ENCODE measurements at places on chromosomes 5 and 9.

DNA sequence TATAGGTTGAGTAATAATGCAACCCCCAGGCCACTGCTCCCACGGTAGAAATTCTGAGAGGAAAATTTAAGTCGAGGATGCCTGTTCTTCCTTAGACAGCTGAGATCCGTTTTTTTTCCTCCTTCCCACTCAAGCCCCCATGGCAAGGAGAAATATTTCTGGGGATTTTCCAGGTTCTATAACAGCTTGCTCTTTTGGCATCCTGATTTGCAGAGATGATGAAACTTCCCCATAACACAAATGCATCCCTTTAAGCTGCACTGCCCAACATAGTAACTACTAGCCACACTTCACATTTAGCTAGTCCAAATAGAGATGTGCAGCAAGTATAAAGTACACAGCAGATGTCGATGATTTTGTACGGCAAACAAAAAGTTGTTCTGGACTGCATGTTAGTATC is 32.5 kb upstream of the GNA14 start:
- DNase-seq = no peak

GRCh38 chr9:93244510-93245436 is 60.8 kb downstream of the WNK2 start:
- DNase-seq = no peak

- DNase-seq = no peak
These were observed 306.6 kb downstream of the MLLT3 start for GRCh38 chr9:20315677-20316076.

DNA sequence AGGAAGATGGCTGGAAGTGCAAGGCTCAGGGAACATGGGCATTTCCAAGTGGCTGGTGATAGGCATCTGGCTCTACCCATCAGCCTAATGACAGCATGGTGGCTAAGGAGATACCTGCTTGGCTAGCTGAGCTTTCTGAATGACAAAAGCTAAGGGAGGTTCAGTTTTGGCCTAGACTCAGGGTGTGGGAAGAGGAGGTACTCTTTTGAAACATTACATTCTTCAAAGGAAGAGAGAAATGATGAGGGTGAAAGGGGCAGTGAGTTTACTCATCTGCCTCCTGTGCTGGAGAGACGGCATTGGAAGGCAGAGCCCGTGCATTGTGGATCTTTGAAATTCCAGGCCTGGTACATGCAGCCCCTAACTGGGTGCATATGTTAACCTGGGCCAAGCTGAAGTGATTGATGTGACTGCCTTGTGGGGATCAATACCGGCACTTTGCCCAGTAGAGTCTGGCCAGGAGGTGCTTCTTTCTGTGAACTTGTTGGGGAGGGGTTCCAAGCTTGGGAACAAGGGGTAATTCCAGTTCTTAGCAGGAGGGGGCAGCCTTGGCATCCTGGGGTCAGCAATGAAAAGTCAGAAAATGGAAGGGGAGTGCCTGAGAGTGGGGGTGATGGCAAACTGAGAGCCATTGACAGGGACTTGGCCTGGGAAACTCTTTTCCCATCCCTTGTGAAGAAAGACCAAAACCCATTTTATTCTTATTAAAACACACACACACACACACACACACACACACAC is 108.6 kb downstream of the ACER2 start:
- no peak for DNase-seq

- no peak for DNase-seq
These were observed 139.7 kb downstream of the TSSK1B start for GRCh38 chr5:113295111-113295539.

DNA sequence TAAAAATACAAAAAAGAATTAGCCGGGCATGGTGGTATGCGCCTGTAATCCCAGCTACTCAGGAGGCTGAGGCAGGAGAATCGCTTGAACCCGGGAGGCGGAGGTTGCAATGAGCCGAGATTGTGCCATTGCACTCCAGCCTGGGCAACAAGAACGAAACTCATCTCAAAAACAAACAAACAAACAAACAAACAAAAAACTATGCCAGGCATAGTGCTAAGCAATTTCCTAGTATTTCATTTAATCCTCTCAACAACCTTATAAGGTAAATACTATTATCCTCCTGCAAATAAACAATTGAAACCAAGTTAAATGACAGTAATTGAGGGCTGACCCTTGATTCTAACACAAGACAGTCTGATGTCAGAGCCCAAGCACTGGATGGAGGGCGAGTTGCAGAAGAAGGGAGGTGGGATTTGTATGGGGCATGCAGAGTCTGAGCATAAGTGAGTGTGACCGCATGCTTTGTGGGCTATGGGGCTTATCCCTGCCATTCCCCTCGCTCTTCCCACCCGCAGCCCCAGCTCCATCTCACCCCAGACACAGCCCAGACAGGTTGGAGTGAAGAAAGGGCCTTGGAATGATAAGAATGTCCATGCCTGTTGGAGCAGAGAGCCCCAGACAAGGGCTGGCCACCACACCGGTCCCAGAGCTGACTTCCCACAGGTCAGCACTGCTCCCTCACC is 24.3 kb upstream of the RPS14 start:
- no peak for DNase-seq

DNA sequence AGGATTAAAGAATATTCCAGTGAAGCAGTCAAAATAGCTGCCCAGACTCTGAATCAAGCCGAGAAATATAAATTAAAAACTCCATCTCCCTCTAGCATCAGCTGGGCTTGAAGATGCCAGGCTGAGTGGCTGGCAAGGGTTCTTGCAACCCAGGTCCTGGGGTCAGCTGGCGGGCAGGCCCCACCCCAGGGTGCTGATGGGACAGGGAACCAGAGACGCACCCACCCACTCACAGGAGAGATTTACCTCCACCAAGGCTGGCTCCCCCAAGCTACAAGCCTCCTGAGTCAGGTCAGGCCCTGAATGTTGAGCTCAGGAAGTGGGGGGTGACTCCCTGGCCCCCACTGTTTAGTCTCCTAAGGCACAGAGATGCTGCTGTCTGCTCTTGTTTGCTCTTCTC is 83.9 kb upstream of the HSPA9 start:
- no peak for DNase-seq

DNA sequence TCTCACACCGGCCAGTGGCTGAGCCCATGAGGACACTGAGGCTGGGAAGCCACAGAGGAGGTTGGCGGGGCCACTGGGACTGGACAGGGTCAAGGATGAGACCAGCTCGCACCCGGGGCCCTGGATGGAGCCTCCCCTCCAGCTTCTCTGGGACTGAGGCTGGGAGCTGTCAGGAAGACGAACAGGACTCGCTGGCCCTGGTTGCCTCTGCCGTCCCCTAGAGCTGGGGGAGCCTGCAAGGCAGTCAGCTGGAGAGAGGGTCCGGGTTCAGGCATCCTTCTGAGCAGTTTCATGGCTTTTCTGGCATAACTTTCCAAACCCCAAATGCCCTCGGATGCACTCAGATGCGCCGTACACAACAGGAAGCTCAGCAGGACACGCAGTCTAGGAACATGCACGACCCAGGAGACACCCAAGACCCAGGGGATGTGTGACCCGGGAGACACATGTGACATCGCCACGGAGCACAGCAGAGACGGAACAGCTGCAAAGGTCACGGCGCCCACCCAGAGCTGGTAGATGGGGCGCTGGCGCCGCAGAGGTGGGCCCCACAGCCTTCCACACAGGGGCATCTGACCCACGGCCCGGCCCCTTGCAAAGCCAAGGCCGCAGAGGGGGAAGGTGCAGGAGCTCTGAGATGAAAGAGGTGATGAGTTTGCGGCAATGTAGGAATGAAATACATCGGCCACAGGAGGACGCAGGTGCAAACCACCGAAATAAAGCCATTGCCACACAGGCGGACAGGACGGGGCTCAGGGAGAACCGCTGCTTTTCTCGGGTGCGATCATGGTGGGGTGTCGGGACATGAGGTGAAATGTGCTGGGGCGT is 17.1 kb downstream of the TPPP start:
- no peak for DNase-seq

DNA sequence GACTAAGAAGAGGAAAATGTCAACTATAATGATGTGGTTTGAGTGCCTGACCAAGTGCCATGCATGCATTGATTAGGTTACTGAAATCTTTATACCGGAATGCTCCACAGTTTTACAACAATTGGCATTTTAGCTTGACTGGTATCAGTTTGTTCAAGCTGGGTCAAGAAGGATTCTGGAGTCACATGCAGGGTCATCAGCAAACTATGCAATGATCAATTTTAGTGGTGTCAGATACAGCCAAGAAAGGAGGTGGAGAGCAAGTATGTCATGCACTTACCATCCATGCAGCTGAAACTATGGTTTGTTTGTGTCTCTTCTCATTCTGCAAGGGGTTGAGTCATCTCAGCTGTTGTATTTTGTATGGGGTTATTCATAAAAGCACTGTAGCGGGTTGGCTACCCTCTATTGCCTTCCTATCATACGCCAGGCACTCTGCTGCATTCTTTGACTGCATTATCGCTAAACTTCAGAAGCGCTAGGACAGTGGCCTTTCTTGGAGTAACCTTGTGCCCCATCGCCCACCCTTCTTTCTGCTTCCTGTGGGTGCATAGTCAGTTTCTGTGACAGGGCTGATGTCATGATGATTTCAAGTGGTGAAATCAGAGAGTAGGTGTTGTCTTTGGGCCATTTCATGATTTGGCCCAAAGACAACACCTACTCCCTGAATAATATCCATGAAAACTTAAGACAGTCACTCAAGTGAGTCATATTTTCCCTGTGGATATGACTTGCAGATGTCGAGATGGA is 145.4 kb downstream of the MTX3 start:
- DNase-seq = no peak

DNA sequence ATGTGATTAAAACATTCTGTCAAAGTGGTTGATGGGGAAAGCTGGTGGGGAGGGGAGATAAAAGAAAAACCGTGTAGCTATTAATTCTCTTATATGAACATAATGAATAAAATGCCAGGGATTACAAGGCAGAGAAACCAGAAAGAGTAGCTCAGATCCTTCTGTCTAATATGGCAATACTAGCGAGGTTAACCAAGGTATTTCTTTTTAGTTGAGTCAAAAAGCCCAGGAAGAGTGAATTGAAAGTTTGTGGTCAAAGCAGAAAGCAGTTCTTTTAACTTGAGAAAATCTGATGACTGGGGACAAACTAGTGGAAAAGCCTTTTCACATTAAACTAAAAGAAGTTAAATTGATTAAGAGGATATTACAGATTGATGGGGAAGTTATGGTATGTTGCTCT is 76.0 kb downstream of the ERBIN start:
- no peak for DNase-seq

- DNase-seq = no peak
These were observed 478.8 kb downstream of the CETN3 start for GRCh38 chr5:89930591-89931392.

DNA sequence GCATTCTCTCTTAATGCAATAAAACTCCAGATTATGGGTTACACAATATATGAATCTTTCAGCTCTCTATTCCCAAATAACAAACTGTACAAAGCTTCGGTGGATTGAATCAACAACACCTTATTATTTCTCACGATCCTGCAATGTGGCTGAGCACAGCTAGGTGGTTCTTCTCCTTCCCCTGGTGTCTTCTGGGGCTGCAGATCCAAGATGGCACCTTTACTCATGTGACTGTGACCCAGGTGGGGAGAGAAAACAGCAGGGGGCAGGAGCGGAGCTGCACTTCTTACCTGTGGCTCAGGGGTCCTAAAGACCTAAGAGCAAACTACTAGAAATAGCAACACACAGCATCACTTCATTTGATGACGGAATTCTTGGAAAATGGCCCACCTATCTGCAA is 233.1 kb downstream of the IRX1 start:
- DNase-seq = no peak

GRCh38 chr5:162196351-162196750 is 128.8 kb downstream of the GABRG2 start:
- DNase-seq = no peak

GRCh38 chr9:88930716-88931115 is 60.6 kb upstream of the S1PR3 start:
- no peak for DNase-seq

DNA sequence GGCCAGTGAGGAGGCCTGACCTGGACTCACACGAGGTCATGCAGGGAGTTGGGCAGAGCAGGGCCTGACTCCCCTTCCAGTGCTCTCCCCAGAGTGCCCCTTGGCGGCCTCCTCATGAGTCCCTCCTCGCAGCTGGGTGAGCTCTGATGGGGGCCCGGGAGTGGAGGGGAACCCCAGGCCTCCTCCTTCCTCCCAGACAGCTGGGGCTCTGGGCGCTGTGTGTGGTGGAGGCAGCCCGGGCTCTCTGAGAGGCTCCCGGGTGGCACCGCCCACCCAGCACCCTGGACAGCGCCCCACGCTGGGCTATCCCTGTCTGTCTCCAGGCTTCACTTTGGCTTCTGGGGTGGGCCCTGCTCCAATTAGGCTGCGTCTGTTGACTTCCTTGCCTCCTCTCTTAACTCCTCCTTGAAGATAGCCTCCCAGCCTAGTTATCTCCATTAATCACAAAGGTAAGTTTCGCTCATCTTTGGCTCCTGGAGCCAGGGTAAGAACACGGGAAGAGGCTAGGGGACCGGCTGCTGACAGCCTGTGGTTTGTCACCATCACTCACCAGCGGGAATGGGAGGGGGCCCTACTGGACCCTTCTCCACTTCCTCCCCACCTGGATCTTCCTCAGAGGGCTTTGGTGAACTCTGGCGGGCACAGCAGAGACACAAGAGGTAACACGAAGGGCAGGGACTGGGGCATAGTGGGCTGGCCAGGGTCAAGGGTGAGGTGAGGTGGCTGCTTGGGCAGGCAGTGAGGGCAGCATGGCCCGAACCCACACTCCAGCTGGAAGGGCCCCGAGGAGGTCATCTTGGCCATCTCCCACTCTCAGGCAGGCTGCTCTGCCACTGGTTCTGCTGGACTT is 13.1 kb downstream of the PSD2 start:
- DNase-seq = no peak

DNA sequence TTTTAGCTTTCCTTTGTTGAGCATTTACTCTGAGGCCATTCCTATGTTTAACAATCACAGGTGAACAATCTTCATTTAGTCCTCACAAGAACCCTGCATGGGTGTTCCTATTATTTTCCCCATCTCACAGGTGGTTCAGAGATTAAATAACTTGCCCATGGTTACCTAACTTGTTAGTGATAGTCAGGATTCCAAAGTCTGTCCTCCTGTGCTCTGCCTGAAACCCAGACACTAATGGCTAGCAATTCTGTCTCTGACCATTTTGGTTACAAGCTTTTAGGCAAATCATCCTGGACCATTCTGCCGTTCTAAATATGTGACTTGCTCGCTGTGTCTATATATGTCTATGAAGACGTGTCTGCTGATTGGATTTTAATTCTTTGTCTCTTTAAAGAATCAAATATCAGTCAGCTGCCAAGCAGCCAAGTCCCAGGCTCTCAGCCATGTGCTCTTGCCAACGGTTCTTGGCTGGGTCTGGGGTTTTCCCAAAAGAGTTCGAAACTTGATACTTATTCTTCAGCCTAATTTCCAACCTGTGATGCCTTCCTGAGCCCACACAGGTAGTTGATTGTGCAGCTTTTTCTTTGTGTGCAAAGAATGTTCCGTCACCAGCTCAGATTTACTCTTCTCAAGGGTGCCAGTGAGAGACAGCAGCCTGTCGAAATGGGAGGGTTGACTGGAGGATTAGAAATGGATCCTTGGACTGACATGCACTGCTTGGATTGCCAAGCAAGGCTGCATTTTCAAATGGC is 121.7 kb downstream of the NREP start:
- DNase-seq = no peak

- no peak for DNase-seq
These were observed 73.1 kb downstream of the FOXB2 start for GRCh38 chr9:77092536-77092935.
